ENCODE measurements at places on chromosomes 2 and 18. TPM values are rescaled to one million over a fixed set of nuclear protein-coding genes. Genes with fewer than 3 reads are reported as not detected.

The MAB21L4 gene
- total RNA-seq = not detected

The SLC9A4 gene
- not detected for total RNA-seq

The ADAM23 gene
- 0.60 TPM for total RNA-seq

The STON1 gene
- 1.2 TPM for total RNA-seq

The VSNL1 gene
- not detected for total RNA-seq

The STEAP3 gene
- 7.2 TPM for total RNA-seq

The LRRTM4 gene
- not detected for total RNA-seq

The RIT2 gene
- total RNA-seq = not detected

The STPG4 gene
- not detected for total RNA-seq

DNA sequence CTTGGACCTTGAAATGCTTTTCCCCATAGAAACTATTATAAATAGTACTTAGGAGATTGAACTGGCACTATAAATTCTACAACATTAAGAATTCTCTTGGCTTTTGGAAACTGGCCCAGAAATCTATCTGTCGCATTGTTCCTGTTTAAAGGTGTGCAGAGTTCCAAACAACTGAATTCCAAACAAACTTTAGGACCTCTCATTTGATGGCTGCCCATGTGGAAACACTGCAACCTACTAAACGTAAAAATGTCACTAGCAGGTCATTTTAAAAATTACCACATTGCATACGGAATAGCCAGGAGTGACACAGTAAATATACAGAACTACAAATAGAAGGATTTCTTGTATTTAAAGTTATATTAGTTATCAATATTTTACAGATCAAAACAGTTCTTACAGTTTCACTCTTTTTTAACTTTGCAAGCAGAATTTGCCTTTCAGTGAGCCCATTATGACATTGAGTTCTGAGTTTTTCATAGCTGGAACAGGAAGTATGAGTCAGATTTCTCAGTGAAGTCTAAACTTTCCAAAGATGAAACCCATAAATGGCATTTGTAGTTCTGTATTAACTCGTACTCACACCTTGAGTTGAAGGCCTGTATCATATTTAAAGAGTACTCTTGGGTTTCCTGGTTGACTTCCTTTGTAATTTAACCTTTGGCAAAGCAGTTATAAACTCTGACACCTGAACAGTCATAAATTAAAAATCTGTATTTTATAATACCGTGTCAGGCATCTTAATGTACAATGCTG, 142.3 kb upstream of the BOD1L2 start:
- DNase-seq = peak; percentile 77

GRCh38 chr18:24660956-24661355, 200.5 kb downstream of the HRH4 start:
- DNase-seq = no peak

DNA sequence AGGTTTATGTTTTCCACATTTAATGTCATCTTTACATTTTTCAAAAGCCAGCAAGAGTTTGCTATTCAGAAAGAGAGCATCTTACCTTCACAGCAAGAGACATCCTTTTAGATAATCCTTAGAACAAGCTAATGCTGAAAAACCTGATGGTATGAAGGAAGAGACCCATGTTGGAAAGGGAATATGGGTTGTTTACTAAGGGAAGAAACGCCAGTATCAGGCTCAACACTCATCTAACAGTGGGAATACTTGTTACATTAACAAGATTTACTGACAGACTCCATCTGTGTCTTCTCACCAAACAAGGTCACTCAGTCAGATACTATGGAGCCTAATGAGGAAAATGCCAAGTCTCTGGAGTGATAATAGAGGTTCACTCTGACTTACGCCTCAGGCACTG, 1474.1 kb upstream of the SLC39A10 start:
- DNase-seq = no peak

GRCh38 chr2:168180914-168181313, 66.5 kb downstream of the STK39 start:
- no peak for DNase-seq

DNA sequence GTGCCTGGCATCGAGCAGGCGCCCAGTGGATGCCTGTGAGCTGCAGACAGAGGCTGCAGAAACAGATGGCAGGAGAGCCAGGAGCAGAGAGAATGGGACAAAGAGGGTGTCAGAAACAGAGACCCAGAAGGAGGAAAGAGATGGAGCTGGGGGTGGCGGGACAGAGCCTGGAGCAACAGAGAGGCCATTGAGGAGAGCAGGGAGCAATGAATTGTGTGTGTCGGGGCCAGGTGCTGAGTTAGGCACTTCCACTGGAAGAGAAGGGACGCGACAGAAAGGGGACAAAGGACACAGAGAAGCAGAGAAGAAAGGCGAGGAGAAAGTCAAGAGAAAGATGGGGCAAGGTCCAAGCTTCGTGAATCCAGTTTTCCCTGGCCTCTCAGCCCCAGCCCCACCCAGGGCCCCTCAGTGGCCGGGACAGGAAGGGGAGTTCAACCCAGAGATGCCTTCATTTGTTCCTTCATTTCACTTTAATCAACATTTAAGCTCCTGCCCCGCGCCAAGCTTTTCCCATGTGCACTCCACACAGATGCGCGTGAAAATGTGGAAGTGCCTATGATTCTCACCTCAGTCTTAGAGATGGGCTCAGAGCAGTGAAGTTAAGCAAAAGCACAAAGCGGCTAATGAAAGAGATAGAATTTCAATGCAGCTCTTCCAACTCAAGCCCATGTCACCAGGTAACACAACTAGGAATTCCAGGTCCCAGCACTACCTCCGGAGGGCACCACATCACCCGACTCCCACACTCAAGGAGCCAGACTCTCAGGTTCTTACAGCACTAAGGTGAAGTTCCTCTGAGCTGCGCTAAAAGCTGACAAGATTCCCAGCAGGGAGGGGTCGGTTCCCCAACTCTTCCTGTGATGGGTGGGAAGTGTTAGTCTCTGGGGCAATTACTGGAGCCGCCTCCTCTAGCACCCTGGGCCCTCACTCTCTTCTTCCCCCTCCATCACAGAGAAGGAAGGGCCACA, 55.1 kb downstream of the TNS1 start:
- DNase-seq = no peak

DNA sequence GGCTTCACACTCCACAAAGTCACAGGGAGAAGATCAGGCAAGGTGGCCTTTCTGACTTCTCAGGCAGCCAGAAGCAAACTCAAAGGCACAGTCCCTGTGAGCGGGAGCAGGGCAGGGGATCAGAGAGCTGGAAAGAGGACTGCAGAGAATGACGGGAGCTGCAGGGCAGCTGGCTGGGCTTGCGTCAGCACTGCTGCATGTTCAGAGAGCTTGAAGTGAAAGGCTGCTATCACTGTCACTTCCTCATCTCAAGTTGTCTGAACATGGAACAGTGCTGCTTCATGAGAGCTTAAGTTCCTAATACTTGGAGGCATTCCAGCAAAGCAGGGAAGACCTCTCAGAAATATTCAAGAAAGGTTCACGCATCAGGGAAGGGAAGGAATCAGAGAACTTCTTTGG, 20.4 kb downstream of the TGFBRAP1 start:
- no peak for DNase-seq

DNA sequence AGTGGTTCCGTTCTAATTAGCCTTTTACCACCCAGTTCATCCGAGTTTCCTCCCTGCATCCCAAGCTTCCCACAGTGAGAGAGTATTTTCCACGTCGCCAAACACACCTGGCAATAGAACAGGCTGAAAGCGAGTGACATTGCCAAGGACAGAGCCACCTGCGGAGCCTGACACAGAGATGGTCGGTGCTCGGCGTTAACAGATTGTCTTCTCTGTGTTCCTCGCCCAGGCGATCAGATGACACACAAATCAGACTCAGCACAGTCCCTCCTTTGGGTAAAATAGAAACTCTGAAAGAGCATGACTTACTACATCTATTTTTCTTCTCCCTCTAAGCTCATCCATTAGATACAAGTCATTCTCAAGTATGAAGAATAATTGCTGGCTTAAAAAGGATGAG, 107.7 kb downstream of the CD226 start:
- no peak for DNase-seq

GRCh38 chr18:58863539-58864145, 1.0 kb upstream of the ZNF532 start:
- peak; percentile 68 for DNase-seq

Data from lung microvascular endothelial cell (primary cell).